ENCODE measurements at places on chromosomes 11 and 22.

DNA sequence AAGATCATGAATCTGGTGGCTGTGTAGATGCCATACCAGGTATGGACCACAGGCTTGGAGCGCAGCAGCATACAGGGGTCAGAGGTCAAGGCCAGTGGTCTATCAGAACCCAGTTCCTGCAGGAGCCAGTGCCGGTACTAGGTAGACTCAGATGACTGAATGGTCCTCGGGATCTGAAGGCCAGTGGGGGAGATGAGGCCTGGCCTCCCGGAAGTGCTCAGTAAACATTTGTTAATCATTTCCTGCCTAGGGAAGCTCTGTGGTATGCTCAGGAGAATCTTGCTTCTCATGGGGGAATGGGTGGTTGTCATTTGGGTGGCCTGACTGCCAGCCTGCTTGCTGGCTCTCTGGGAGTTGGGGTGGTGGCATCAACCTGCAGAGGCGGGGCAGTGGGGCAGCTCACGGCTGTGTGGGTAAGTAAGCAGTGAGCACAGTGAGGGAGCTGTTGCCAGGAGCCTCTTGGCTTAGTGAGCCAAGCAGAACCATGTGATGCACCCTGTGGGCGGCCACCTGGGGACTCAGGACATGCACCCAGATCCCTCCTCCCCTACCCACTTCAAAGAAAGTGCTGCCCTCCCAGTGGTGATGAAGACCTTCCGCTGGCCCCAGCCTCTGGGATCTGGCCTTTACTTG, 33.0 kb downstream of the PTPRJ start:
- DNase-seq = no peak

DNA sequence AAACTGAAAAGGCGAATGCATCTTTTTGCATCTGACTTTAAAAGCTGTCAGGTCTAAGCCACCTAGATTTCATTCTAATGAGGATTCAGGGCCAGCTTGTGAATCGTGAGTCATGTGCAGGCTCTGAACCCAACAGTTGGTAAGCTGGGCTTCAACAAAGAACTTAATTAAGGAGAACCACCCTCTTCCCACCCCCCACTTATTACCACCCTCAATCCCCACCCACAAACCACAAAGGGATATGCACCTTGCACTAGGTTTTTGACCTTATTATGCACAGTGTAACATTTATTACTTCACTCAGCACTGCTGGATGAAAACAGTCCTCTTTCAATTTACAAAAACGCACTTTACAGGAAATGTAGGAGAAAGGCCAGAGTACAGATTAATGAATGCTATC, 94.1 kb upstream of the LIN7C start:
- DNase-seq = peak; percentile 13

GRCh38 chr11:126992065-126992803, 8.3 kb downstream of the KIRREL3 start:
- no peak for DNase-seq

- no peak for DNase-seq
These were observed 6.4 kb upstream of the UBASH3B start for GRCh38 chr11:122649116-122649515.

GRCh38 chr11:109970516-109971183, 122.5 kb upstream of the ZC3H12C start:
- no peak for DNase-seq

DNA sequence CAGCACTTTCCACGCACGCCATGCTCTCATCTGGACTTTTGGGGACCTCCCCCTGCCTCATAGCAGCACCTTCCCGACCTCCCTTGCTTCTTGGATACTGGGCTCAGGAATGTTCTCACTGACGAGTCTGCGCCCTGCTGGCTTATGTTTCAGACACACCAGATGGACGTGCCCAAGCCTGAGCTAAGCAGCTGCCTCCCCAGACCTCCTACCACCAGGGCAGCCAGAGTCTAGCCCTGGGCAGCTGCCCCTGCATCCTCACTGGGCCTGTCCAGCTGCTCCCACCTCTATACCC, 13.2 kb upstream of the RGL4 start:
- DNase-seq = no peak

DNA sequence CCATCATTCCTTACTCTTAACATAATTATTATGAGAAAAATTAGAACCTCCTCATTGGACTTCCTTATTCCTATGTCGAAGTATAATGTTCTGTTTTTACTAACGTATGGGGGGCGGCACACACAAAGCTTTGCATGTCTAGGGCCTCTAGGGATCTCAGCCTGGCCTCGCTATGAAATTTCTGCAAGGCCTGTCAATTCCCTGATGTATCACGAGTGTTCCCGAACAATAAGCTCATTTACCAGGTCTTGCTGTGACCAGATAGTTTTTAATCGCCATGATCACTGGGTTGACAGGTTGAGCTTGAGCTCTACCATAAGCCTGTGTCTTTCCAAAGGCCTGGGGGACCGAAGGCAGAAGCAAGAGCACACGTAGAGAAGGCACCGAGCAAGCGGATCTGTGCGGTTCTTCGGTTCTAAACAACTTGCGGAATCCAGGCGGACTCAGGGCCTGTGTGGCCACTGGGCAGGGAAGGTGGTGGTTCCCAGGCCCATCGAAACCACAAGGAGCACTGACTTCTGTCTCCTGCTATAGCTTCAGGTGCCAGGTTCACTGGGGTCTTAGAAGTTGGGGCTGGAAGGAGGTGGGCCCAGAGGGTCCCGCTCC, 10.4 kb upstream of the FXYD2 start:
- DNase-seq = no peak

DNA sequence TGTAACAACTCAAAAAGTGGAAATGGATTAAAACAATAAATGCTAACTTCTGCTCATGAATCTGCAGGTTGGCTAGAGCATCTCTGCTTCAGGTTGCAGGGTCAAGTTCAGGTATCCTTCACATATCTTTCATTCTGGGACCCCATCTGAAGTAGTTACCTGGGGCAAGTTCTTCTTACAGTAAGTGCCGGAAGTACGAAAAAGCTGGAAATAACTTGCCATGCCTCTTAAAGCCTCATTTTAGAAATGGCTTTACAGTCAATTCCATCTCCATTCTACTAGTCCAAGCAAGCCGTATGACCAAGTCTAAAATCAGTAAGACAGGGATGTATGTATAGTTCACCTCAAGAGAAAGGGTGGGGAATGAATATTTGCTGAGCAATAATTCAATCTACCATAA, 93.7 kb downstream of the FCHSD2 start:
- DNase-seq = no peak

DNA sequence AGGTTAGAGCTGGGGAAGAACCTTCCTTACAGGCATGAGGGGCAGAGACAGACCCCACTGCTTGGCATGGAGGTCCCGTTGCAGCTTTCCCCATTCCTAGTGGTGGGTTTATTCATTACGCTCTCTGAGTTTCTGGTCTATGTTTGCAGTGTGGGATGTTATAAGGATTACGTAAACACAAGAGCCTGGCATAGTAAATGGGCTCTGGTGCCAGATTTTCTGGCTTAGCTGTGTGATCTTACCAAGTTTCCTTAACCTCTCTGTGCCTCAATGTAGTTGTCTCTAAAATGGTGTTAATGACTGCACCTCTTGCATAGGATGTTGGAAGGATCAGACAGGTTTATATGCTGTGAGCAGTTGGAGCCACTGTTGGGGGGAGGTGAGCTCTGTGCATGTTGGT, 15.1 kb downstream of the DTX4 start:
- DNase-seq = no peak

DNA sequence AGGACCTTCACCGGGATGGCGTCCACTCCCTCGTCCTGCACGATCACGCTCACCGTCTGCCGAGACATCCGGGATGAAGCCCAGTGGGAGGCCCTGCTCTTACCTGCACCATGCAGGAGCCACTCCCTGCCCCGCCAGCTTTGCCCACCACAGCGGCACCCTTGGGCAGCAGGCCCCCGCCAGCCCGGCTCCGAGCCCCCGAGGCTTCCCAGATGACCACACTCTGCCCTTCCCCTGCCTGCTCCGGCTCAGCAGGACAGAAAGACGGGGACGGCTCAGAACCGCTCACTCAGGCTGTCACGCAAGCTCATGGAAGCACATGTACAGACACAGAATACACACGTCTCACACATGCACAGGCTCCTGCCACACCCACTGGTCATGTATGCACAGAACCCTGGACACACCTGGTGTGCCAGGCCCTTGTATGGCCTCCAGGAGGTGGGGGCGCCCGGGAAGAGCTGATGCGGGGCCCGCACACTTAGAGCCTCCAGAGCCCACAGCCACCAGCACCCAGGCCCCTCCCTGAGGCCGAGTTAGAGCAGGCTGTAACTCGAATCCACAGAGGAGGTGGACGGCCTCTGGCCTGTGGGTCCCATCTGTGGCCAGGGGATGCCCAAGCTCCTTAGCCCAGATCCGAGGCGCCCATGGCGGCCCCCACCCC, 8.9 kb upstream of the MAPK11 start:
- DNase-seq = no peak

DNA sequence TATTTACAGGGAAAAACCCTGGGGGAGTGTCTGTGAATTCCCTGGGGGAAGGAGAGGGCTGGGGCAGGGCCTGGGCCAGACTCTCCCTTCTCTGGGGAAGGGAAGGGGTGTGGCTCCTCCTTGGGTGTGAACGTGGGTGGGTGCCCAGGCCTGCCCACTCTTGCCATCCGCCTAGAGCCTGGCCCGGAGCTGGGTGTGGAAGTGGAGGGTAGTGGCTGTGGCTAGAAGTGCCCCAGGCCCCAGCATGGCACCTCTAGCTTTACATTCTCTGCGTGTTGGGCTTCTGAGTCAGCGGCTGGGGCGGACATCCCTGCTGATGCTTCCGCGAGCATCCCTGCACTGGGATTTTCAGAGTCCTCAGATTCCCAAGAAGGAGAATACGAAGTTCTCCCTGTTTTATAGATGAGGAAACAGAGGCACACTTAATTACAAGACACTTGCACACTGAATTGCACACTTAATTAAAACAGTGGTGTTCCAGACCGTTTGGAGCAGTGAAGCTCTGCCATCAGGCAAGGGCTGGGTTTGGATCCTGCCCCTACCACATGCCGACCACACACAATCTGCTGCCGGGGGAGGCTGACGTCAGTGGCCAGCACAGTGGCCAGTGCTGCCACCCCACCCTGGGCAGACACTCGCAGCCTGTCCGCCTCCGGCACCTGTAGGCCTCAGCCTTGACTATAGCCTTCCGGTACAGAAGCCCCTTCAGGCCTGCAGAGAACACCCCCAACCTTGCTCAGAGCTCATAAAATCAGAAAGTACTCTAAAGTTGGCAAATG, 7.6 kb downstream of the BAD start:
- DNase-seq = no peak

- DNase-seq = peak; percentile 57
These were observed 401.0 kb downstream of the LARGE1 start for GRCh38 chr22:33519071-33519973.

- no peak for DNase-seq
These were observed 50.0 kb upstream of the CLTCL1 start for GRCh38 chr22:19341500-19341899.

DNA sequence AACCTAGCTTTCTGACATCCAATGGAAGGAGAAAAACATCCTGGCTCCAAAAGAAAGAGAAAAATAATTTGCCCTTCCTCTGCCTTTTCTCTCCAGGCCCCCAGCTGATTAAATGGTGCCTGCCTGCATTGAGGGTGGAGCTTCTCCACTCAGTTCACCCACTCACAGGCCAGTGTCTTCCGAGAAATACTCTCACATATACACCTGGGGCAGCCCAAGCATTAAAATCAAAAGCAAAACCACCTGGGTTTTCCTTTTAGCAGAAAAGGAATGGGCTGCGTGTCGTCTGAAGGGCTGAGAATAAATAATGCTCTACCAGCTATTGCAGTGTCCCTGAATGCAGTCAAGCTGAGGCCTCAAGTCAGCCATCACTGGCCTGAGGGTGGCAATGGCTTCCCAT, 1143.8 kb upstream of the TENM4 start:
- no peak for DNase-seq

- DNase-seq = no peak
These were observed 16.0 kb downstream of the TNRC6B start for GRCh38 chr22:40193429-40194421.

- DNase-seq = no peak
These were observed 31.8 kb upstream of the GUCY1A2 start for GRCh38 chr11:107050121-107050520.

- DNase-seq = peak; percentile 97
These were observed at the start of gene TRMT112 for GRCh38 chr11:64317325-64317960. TRMT112 (minus strand) TSS chr11:64317559; CDS start chr11:64317526, 33 bp downstream.

DNA sequence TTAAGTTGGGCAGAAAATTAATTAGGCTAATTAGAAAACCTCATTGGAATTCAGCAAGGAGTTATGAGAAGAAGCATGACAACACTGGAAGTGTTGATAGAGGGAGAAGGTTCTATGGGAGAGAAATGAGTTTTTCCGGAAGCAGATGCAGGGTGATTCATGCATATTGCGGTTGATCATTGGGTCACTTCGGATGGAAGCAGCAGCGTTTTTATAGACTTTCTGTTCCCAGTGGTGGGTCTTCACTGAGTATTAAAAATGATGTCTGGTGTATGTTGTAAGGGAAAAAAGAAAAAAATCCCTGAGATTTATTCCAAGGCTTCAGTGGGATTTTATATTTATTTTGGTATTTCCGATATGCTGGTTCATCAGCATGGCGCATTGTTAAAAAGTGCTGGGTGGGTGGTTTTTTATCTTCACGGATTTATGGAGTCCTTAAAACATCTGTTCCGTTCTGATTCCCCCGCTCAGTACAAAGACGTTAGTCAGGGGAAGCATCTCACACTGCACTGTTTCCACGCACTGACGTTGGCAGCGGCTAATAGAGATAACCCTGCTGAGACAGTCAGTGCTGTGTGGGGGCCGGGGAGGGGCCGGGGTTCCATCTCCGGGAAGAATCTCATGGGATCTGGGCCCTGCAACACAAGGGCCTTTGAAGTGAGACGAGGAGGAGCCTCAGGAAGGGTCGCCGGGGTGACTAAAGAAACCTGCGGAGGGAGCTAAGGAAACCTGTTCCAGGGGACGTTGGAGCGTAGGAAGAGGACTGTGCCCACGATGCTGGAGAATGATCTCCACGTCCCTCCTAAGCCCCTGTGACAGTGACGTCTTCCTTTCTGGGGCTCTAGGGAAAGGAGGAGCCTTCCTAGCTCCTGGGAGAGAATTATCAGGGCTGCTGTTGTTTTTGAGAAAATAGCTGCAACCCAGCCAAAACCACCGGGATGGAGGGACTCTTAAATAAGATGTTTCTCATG, 390.0 kb downstream of the NTM start:
- DNase-seq = no peak

- DNase-seq = peak; percentile 50
These were observed 59.0 kb downstream of the SOX6 start for GRCh38 chr11:16297332-16297731.

DNA sequence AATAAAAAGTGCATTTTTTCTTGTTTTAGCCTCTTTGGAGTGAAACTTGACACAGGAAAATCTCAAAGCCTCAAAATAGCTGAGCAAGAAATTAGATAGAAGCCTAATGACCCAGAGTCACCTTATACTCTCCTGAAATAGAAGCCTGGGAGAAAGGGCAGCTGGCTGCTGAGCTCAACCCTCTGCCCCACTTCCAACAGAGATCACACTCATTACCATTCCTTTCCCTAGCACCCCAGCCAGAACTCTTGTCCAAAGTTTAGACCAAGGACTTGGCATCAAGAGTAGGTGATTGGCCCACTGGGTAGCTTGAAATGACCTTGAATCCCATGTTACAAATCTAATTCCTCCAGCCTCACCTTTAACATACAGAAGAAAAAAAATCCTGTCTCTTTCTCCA, 62.7 kb upstream of the AMOTL1 start:
- no peak for DNase-seq

- peak; percentile 69 for DNase-seq
These were observed 434 bp downstream of the BANF1 start for GRCh38 chr11:66002648-66003225.
